Memory B cell (primary cell): ENCODE measurements at places on chromosomes 2 and 18.

GRCh38 chr2:54067851-54068375, 47.5 kb upstream of the ACYP2 start:
- DNase-seq, result no peak

DNA sequence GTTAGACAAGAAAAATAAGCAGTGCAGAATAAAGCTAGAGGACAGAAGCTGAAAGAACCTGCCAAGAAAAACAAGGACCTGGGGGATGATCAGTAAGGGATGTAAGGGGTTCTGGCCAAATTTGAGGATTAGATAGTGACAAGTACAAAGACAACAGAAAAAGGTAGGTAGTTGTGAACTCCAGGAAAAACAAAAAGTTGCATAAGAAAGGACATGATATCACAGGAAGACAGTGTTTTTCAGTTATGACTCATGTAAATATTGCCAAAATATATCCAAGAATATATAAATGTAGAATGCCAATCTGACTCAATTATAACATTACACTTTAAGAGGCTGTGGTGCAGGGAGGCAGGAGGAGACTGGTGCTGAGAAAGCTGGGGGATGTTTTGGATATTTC, 209.8 kb upstream of the SH3BP4 start:
- no peak for DNase-seq

- no peak for DNase-seq
These were observed 652.2 kb downstream of the LRRTM4 start for GRCh38 chr2:76870011-76870410.

- DNase-seq, result no peak
These were observed 800.8 kb upstream of the ID2 start for GRCh38 chr2:7881063-7881462.
